LHCN-M2 (cell line): ENCODE measurements at places on chromosomes 2 and 18.
A peak's percentile ranks its signal among the peaks of the same experiment; 100 is the strongest.

GRCh38 chr2:25388491-25388890 is 46.8 kb upstream of the DNMT3A start:
- DNase-seq, result no peak

- DNase-seq, result peak; percentile 60
These were observed 11.7 kb downstream of the VIT start for GRCh38 chr2:36708041-36708741.

DNA sequence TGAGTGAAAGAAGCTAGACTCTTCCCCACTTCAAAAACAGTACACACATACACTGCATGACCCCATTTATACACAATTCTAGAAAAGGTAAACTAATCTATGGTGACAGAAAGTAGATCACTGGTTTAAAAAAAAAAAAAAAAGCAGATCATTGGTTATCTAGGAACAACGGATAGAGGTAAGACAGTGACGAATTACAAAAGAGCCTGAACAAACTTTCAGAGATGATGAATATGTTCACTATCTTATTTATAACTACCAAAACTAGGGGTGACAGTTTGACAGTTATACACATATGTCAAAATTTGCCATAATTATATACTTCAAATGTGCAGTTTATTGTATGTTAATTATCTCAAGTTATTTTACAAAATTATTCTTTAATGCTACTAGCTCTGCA is 27.5 kb downstream of the MAP3K2 start:
- no peak for DNase-seq

DNA sequence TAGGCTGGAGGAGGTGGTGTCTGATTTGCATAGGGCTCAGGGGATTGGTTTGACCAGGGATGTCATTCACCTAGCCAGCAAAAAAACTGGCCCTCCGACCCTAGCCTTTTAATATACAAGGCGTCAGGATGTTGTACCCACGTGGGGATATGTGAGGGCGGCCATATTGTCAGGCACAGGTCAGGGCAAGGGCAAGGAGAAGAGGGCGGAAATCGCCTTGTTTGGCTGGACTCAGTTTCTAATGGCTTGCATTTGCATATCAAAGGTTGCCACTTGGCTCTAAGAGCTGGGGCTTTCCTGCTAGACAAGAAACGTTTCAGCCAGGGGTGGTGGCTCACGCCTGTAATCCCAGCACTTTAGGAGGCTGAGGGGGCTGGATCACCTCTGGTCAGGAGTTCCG is 24.9 kb upstream of the PDCL3 start:
- DNase-seq, result no peak

- DNase-seq, result no peak
These were observed 132.8 kb upstream of the NCK2 start for GRCh38 chr2:105611811-105612424.

DNA sequence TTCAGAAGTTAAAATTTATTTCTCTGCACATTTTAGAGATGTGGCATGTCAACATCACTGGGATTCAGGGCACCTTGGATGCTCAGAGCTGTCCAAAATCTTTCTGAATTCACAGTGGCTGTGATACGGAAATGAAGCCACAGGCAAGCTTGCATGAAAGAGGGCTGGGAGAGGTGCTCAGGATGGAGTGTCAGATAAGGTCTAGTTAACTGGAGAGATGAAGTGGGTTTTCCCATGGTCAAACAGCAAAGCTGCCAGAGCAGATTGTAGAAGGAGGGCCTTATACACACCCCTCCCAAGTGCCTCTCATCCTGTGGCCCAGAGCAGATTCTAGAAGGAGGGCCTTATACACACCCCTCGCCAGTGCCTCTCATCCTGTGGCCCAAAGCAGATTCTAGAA is 286.8 kb upstream of the PXDN start:
- DNase-seq, result no peak

DNA sequence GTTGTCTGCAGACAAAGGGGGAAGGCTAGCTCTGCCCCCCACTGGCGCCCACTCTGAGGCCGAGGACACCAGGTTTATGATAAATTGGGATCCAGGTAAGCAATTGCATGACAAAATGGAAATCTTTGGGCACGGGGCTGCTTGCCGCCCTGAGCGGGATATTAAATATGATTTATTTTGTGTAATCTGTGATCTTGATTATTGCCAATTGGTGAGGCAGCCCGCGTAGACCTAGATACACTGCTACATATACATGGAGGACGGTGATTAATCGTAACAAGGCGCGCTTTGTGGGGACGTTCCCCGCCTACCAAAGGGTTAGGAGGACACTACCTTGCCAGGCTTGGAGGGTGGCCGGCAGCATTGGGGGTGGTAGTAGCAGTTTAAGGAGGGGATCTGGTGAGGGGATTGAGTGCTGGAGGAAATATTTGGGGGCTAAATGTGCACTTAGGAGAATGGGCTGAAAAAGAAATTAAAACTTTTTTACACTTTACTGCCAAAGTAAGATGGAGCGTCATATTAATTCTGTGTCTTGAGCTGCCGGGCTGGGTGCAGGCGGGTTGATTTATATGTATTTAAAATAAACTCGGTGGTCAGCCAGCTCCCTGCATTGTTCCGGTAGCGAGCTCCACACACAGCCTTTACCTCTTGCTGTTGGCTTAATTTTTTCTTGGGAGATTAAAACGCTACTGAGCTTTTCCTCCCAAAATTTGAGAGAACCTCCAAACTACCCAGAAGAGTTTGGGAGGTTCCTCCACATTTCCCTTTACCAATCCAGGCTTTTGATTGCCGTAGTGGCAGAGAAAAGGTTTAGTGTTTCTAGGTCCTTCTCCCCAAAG is 4.1 kb downstream of the HOXD3 start:
- no peak for DNase-seq

- no peak for DNase-seq
These were observed 56.2 kb downstream of the STRADB start for GRCh38 chr2:201507725-201508124.

GRCh38 chr2:29719639-29720038 is 201.7 kb downstream of the ALK start:
- DNase-seq, result no peak
